ENCODE measurements at places on chromosomes 4 and X. TPM values are rescaled to one million over a fixed set of nuclear protein-coding genes. Genes with fewer than 3 reads are reported as not detected.

Gene FAM184B
- 0.05 TPM for total RNA-seq

Gene MSANTD1
- total RNA-seq, result 0.54 TPM

Gene NAA11
- total RNA-seq, result not detected

Gene SYP
- 0.36 TPM for total RNA-seq

Gene HMGN5
- 1.3 TPM for total RNA-seq

Gene BEX5
- 2.5 TPM for total RNA-seq

Gene GAK
- 358 TPM for total RNA-seq

Gene SOD3
- total RNA-seq, result not detected

Gene ERVMER34-1
- not detected for total RNA-seq

Gene RGN
- not detected for total RNA-seq

Gene ITGB1BP2
- 2.2 TPM for total RNA-seq

Gene GJB1
- total RNA-seq, result not detected

Gene CTAG1B
- total RNA-seq, result not detected

Gene GNPDA2
- total RNA-seq, result 9.4 TPM

Gene HTRA3
- not detected for total RNA-seq

Gene DGKK
- 11.4 TPM for total RNA-seq

Gene HERC6
- 18.0 TPM for total RNA-seq

Gene RRH
- total RNA-seq, result 0.24 TPM

Gene SMIM10
- total RNA-seq, result not detected

Gene HSD17B10
- total RNA-seq, result 54.3 TPM

Gene AFF2
- total RNA-seq, result 4.8 TPM
